Left hindlimb (tissue), 1 donor: ENCODE measurements at places on chromosomes 3 and 15.
A peak's percentile ranks its signal among the peaks of the same experiment; 100 is the strongest.

DNA sequence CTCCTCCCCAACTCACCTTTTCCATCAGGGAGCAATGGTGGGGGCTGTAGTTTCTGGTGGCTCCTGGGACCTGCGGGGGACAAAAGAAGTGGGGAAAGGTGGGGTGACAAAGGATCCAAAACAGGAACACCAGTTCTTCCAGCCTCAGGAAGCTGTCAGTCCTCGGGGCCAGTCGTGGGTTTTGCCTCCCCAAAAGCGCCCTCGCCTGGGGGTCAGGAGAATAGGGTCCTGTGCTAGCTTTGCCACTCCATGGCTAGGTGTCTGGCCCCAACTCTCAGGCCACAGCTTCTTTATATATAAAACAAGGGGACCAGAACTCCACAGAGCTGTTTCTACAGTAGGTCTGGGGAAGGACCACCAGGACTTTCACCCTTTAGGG, 4.0 kb downstream of the CCDC9B start:
- DNase-seq, result no peak

- no peak for DNase-seq
These were observed 86.7 kb downstream of the PIK3R4 start for GRCh38 chr3:130659911-130660310.

DNA sequence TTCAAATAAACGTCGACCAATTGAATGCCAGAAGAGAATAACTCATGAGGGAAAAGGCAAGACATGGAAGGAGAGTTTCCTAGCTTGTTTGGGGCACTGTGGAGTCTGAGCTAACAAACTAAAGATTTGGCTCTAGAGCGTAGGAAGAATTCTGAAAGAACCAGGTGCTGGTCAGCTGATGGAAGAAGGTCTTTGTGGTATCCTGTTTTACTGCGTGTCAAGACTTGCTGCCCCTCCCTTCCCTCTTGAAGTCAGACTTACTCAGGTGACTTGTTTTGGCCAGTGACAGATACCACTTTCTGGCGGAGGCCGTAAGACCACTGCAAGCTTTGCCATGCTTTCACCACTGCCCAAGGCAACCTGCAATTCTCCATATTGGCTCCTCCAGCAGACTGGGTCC, 673 bp upstream of the HCLS1 start:
- DNase-seq, result no peak

DNA sequence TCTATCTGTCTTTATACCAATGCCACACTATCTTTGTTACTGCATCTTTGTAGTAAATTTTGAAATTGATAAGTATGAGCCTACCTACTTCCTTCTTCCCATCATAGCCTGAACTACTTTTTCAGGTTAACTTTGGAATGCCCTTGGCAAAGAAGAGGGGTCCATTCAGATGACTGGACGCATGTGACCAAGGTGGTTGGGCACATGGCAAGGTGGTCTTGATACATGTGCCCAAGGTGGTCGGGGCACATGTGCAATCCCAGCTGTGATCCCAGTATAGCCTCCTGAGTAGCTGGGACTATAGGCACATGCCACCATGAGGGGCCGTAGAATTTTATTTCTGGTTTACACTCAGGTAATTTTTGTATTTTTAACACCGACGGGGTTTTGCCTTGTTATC, 330.2 kb downstream of the GABRB3 start:
- DNase-seq, result no peak

DNA sequence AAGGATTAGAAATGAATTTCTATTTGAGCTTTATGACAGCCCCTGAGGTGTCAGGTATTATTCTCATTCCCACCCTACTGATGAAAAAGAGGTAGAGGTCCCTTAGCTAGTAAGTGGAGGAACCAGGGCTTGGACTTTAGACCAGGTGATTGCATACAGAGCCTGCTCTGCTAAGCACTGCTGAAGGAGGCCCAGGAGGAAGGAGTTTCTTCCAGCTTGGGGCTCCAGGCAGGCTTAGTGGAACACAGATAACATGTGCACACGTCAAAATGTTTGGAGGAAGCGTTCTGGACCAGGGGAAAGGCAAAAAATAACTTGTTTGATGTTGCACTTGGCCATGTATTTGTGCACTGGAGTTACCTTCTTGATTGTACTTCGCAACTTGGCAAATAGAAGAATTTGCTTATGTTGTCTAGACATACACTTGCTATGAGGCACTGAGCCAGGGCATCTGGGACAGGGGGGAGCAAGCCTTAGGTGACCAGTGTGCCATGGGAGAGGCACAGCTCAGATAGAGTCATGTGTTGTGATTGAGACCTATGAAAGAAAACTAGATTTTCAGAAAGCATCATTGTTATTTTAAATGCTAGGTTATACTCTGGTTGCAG, 22.4 kb downstream of the IFT122 start:
- no peak for DNase-seq

GRCh38 chr3:61442696-61443095, 118.7 kb upstream of the PTPRG start:
- no peak for DNase-seq

DNA sequence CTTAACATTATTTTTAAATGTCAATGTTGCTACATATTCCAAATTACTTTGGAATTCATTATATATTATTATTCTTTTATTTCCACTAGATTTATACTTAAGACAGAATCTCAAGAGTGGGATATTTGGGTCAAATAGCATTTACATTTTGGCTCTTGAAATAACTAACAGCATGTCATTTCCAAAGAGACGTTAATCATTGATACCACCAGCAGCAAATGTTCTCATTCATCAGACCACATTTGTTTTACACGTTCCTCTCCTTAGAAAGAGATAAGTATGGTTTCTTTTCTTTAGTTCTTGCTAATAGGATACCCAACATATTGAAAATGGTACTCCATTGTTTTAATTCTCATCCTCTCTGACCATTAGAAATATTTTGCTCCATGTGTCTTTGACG, 229.8 kb downstream of the LPP start:
- DNase-seq, result no peak

GRCh38 chr15:85709250-85709649, 85.5 kb downstream of the KLHL25 start:
- DNase-seq, result no peak

DNA sequence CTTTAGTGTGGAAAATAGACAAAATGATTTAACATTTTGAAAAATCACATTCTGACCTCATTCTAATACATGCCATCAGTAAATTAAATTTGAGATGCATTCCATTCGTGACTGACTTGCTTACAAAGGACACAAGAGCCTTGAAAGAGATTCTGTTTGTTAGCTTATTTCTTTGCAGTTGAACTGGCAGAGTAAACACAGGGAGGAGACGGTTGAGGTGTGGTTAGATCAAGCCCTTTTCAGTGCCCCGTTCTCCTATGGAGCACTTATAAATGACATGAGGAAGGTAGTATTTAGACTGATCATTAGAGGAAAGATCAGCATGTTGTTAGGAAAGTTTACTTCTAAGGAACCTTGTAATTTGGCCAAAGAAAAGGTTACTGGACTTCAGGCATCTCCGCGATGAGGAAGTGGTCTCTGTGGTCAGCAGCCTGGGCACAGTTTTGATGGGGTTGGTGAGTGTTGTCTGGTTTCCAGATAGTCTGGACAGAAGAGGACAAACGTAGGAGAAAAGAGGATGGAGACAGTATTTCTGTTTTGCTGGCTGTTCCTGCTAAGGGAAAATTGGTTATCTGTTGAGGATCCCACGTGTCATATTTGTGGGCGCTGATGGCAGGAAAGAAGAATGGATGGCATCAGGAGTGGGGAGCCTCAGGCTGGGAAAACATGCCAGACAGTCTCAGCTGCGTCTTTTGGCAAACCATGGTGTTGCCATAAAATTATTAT, 328.9 kb upstream of the TBL1XR1 start:
- DNase-seq, result peak; percentile 49

DNA sequence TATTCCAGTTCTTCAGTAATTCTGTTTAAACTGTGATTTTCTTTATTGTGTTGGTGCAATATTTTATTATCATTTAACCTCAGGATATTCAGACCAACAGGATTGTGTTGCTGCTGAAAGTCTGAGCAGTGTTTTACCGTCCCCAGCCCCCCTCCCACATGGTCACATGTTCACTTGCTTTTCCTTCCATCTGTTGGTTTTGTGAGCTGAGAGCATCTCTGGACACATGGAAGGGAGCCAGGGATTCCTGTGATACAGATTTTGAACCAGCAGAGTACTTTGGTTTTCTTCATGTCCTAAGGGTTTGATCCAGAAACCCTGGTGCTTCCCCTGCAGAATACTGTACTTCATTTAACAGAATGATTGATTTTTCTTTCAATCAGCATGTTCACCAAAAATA, 11.9 kb downstream of the ARRDC4 start:
- no peak for DNase-seq

GRCh38 chr3:5485427-5485826, 297.9 kb downstream of the EDEM1 start:
- no peak for DNase-seq

DNA sequence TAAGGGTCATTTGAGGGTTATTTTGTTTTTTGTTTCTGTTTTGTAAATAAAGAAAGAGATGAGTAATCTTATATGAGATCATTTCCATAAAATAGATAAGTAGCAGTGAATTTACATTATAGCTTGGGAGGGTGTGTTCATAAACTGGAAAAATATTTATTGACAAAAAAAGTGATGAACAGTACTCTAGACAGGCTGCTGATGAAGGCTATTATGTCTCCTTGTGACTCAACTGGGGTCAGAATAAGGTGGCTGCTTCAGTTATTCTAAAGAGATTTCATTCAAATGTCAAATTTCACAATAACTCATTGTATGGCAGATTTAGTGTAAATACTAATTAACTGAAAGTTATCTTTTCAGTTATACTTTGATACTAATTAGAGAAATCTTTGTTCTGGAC, 251.1 kb upstream of the CMC1 start:
- no peak for DNase-seq

GRCh38 chr3:173289072-173289471, 108.5 kb upstream of the NLGN1 start:
- DNase-seq, result no peak

- DNase-seq, result no peak
These were observed 46.8 kb upstream of the MELTF start for GRCh38 chr3:197076415-197076814.

GRCh38 chr3:51550080-51550819, 11.7 kb downstream of the RAD54L2 start:
- DNase-seq, result no peak

GRCh38 chr3:194023501-194024280, 112.3 kb upstream of the HES1 start:
- no peak for DNase-seq

- DNase-seq, result peak; percentile 29
These were observed 99.0 kb downstream of the TMCC1 start for GRCh38 chr3:129794311-129795185.
